NCI-H69 (cell line): ENCODE measurements at places on chromosomes 6 and 20.

- peak; percentile 3 for DNase-seq
Measured at GRCh38 chr20:54062812-54063280, 7.5 kb downstream of the BCAS1 start.

DNA sequence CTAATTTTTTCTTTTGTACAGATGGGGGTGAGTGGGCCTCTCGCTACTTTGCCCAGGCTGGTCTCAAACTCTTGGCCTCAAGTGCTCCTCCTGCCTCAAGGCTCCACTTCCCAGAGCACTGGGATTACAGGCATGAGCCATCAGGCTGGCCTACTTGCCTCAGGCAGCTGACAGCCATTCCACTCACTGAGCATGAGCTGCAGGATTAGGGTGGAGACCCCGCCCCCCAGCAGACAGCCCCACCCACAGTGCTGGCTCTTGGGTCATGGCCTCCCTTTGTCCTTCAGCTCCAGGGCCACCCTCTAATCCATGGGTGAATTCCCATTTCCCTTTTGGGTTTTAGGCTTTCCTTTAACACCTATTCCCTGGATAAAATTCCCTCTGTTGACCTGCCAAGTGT is 82.1 kb downstream of the BFSP1 start:
- peak; percentile 40 for DNase-seq

- peak; percentile 11 for DNase-seq
Measured at GRCh38 chr20:1929460-1929859, 34.3 kb downstream of the SIRPA start.

DNA sequence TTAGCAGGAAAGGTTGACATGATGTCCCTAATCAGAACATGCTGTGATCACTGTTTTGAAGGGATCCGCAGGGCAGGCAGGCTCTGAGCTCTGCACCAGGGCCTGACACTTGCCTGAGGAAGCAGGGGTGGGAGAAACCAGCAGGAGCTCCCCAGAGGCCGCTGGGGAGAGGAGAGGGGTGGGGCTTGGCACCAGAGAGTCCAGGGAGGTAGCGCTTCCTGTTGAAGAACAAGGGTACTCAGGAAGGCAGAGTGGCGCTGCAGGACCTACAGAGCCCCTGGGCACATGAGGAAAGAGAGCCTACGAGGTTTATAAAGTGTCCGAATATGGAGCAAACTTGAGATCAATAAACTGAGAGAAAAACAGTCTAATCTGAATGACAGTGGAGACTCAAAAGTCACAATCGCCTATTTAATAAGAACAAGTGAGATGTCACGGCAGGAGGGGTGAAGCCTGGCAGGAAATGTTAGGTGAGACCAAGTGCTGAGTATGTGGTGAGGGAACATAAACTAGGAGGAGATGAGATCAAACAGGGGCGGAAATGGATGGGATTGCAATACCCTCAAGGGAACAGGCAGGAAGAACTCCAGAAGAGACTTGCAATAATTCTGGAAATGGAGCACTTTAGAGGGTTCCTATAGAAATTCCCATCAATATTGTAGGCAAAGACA is 5.8 kb upstream of the TBXT start:
- DNase-seq: peak; percentile 26

DNA sequence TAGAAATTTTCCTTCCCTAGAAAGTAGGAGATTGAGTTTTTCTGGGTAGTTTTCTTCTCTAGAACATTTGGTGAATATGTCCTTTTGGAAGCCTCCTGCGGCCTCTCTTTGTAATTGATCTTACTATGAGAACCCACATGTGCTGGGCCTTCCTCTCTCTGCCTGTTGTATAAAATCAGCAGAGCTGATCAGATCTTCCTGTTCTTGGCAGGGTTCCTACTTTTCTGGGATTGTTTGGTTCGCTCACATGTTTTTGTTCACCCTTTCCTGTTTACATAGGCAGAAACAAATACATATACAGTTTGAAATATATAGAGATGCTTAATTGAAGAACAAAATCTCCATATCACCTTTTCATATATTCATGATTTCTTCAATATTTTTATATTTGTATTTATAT is 57.8 kb downstream of the IL22RA2 start:
- DNase-seq: peak; percentile 55

DNA sequence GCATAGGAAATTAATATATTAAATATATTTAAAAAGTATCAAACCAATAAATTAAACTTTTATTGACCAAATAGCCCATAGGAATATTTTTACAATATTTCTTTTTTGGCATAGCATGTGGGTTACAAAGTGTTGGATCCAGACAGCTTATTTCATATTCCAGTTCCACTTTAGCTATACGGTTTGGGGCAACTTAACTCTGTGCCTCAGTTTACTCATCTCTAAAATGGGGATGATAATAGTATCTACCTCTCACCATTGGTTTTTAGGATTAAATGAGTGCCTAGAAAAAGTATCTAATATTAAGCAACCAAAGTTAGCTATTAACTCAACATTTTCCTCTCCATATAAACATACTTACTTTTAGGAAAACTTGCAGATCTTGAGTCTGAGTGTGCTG is 243.8 kb downstream of the TBC1D32 start:
- no peak for DNase-seq

DNA sequence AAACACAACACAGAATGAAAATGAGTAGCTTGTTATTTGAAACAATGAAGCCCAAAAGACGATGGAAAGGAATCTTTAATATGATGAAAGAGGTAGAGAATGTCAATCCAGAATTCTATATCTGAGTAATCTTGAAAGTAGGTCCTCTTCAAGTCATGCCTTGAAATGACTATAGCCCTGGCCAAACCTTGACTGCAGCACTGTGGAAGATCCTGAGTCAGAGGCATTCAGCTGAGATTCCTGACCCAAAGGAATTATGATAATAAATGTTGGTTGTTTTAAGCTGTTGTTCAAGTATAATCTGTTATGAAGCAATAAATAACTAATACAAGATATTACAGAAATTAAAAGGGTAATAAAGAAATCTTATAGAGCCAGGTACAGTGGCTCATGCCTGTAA is 64.8 kb downstream of the IBTK start:
- no peak for DNase-seq

DNA sequence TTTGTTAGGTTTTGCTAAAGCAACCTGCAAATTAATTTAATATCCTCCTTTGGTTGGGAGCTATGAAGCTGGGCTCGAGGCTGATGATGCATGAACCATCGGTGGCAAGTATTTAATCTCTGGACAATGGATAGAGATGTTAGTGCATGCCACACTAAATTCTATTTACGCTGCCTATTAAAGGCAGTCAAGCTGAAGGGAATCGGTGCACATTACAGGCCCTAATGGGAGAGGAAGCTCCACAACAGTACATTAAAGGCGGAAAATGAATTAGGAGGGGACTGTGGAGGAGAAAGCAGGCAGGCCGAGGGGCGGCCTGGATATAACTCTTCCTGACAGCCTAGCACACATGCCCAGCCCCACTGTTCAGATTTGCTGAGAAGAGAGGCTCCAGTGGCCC is 132.4 kb upstream of the MAFB start:
- no peak for DNase-seq

DNA sequence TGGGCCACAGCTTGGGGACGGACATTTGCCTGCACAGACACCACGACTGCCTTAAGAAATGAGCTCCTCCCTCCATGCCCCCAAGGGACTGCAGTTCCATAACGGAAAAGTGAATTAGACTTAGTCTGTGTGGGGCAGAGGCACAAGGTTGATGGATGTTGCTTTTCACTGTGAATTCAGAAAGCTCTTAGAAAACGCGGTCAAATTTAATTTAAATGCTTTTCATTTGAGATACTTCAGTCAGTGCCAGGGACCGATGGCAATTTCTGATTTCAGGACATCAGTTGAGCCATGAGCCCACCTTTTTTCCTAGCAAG is 356.4 kb downstream of the KIF16B start:
- no peak for DNase-seq

DNA sequence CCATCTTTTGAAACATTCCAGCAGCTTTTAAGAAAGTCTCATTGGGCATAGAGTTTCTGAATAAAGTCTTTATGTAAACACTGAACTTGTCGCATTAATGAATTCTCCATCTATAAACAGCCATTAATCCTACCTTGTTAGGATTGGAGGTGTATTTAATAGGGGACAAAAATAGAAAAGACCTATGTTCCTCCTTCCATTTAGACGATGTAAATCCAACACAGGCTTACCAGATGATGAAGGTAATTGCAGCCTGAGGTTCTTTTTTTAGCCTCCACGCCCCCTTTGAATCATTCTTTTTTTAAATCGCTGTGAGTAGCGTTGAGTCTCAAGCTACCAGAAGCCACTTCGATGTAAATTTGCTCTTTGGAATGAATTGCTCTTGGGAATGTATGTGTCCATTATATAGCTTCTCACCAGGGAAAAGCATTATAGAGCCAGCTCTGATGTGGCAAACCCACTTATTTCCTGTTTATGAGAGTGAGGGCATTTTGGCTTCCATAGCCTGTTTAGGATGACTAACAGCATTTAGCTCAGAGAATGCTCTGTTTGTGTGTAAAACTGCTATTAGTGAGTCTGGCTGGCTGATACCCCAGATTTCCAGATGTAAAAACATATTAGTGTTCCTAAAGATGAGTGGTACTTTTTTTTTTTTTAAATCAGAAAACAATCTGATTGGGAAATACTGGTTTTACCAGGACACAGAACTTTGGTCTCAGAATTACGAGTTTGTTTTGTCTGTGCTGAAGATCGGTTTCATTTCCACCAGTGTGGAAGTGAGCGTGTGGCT is 74.9 kb upstream of the CLDN20 start:
- DNase-seq: peak; percentile 14

DNA sequence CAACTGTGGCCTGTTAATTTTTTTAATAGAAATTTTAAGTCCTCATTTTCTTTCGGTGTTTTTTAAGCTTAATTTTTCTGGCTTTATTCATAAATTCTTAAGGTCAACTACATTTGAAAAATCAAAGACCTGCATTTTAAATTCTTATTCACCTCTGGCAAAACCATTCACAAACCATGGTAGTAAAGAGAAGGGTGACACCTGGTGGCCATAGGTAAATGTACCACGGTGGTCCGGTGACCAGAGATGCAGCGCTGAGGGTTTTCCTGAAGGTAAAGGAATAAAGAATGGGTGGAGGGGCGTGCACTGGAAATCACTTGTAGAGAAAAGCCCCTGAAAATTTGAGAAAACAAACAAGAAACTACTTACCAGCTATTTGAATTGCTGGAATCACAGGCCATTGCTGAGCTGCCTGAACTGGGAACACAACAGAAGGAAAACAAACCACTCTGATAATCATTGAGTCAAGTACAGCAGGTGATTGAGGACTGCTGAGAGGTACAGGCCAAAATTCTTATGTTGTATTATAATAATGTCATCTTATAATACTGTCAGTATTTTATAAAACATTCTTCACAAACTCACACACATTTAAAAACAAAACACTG is 10.1 kb downstream of the HFE start:
- DNase-seq: peak; percentile 81

DNA sequence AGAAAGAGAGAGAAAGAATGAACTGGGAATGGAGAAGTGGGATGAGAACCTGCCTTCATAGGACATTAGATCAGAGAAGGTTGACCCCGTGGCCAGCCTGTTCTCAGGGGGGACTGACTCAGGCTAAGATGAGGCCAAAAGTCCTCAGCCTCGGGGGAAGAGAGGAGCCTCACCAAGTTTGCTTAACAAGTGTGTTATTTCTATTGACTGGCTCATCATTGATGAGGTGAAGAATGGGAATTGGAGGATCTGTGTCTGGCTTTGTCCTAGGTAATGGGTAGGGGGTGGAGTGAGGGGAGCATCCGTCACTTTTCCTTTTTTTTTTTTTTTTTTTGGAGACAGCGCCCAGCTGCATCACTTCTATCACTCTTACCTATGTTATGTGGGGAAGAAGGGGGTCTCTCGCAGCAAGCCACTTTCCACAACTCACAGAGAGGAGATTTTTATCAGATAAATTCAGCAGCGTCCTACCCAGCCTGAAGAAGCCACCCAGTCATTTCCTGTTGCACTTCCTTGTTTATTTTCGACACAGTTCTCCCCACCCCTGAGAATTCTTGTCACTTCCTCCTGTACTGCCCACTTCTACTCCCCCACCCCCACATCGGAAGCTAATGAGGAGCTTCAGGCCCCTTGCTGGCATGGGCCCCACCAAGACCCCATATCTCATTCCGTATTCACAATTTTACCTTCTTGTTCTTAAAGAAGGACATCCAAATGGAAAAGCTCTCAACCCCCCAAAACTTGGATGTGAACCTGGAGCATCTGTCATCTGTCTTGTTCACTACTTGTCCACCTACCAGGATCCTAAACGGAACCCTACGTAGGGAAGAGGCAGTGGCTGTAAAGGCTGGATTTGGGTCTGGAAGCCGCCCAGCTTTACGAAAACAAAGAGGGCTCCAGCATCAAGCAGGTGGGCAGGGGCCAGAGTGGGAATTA is 2.8 kb upstream of the RNASET2 start:
- no peak for DNase-seq

DNA sequence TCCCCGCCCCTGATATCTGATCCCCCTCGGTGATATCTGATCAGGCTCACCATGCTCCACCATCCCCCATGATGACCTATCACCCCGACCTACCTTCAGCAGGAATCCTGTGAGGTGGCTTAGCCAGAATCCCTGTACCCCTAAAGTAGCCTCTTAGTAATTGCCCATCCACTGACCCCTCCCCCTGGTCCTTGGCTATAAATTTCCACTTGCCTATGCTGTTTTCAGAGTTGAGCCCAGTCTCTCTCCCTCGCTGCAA is 177.5 kb upstream of the GGTLC1 start:
- no peak for DNase-seq

DNA sequence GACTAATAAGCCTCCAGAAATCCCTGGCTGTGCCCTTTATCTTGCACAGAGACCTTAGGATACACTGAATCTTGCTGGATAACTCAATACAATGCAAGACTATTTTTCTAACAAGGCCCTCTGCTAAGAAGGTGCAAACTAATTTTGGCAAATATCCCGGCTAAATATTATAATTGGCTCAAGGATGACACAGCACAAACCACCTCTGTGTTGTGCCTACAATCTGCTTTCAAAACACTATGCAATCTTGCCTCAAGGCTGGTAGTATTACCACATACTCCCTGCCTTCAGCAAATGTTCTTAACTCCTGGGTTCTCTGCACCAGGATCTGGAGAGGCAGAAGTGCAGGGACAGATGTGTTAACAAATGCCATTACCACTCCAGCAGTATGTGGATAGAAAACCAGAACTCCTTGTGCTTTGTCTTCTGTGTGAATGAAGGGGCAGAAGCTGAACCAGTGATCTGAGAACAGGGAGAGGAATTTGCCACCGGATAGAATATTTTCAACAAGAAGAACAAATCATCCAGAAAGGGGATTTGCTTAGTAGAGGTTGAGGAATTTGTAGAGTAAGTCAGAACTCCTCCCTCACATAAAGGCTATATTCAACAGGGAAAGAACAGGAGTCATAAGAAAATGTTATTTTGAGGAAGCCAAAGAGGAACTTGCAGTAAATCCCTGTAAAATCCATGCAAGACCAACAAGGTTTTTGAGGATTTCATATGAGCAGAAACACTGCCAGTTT is 74.1 kb upstream of the SLC4A11 start:
- peak; percentile 30 for DNase-seq

- DNase-seq: peak; percentile 86
Measured at GRCh38 chr6:64012351-64013001, 376.9 kb downstream of the PHF3 start.
